DMS79 (cell line): ENCODE measurements at places on chromosomes 7 and 10.
A peak's percentile ranks its signal among the peaks of the same experiment; 100 is the strongest.

DNA sequence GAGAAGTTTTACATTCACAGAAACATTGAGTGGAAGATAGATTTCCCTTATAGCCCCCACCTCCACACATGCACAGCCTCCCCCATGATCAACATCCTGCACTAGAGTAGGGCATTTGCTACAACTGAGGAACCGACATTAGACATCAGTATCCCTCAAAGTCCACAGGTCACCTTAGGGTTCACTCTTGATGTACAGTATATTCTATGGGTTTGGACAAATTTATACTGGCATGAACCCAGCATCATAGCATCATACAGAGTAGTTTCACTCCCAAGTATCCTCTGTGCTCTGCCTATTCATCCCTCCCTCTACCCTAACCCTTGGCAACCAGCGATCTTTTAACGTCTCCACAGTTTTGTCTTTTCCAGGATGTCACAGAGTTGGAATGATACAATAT is 64.4 kb downstream of the VSTM4 start:
- no peak for DNase-seq

- DNase-seq: no peak
Measured at GRCh38 chr7:23662984-23663313, 17.1 kb upstream of the FAM221A start.

GRCh38 chr10:77513220-77513619 is 124.4 kb downstream of the KCNMA1 start:
- DNase-seq: no peak

GRCh38 chr10:106540645-106541044 is 623.9 kb downstream of the SORCS1 start:
- DNase-seq: no peak

DNA sequence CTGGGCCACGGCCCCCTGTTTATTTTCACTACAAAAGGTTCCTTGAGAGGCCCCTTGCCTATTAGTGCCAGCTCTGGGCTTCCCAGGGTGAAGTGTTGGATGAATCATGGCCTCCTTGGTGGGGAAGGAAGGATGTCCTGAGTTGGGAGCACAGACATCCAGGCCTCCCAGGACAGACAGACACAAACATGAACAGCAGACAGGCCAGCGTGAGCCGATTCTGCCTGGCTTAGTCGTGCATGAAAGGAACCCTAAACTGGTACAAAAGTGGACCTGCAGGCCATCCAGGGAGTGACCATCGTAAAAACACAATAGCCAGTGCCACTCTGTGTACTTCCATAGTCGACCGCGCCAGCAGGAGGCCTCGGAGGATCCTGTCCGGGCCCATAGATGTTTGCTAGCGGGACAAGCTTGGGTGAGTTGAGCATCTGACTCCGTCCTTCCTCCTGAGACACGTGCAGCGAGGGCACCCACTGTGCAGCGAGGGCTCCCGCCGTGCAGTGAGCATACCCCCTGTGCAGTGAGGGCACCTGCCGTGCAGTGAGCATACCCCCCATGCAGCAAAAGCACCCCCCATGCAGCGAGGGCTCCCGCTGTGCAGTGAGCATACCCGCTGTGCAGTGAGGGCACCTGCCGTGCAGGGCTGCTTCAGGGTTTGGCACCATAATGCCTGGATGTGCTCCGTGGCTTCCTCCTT is 51.3 kb upstream of the PRKAR1B start:
- DNase-seq: no peak

DNA sequence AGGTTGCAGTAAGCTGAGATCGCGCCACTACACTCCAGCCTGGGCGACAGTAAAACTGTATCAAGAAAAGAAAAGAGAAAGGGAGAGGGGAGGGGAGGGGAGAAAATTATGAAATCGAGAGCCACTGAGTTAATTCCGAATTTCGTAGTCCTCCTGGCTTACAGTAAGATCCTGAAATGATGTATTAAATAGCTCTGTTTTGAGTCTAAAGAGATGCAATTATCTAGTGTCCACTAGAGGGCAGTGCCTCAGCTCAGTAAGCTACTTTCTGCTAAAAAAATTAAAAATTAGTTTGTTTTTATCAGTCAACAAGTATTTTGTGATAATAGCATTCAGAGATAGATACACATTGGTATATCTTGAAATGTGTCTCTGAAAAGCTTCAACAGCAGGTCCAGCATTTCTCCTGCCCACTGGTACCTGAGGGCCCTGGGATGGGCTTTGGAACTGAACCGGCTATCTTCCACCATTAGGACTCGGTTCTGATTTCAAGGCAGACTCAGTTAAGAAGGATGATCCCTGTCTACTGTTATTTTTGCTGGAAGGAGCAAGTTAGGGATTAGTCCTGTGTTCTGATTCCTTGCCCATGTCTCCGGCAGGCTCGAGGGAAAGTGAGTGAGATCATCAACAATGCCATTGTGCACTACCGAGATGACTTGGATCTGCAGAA is 19.5 kb downstream of the TSPAN33 start:
- no peak for DNase-seq

GRCh38 chr7:157750291-157750690 is 413.5 kb downstream of the DNAJB6 start:
- no peak for DNase-seq

GRCh38 chr10:120455004-120455403 is 2.0 kb upstream of the PLPP4 start:
- no peak for DNase-seq

DNA sequence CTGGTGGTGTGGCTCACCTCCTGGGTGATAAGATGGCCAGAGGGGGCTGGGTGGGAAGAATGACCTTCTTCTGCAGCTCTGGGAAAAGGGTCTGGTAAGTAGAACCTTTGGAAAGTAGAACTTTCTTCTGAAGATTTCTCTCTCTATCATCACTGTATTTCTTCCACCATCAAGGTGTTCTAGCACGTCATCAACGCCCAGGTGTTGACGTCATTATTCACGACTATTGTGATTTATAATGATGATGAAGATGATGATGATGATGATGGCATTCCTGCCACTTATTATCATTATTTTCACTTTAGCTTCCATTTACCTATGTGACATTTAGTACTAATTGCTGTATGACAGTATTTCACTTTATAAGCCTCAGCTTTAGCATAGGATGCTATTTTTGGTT is 525.6 kb upstream of the ADARB2 start:
- no peak for DNase-seq

DNA sequence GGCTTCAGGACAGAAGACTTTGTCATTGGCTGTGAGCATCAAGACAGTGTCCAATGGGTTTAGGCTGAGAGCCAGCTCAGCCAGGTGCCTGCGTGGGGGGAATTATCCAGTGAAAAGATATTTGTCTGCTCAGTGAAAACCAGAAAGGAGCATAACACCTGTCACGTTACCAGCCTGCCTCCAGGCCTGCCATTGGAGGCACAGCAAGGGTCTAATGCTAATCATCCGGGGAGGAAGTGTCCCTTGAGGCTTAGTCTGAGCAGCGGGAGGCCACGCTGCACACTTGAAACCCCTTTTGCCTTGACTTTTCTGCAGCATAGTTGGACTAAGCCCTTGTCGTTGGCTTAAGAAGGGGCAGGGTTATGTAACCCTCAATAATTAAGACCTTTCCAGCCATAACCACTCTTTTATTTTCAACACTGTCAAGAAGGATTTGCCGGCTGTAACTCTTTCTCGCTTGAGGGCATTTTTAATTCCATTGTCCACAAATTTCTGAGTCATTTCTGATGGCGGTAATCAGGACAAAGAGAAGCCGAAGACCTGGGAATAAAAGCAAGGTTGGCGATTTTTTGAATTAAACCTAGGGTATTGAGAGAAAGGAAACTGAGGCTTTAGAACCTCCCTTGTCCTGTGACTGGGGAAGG is 639.6 kb upstream of the FOXK1 start:
- DNase-seq: peak; percentile 77

DNA sequence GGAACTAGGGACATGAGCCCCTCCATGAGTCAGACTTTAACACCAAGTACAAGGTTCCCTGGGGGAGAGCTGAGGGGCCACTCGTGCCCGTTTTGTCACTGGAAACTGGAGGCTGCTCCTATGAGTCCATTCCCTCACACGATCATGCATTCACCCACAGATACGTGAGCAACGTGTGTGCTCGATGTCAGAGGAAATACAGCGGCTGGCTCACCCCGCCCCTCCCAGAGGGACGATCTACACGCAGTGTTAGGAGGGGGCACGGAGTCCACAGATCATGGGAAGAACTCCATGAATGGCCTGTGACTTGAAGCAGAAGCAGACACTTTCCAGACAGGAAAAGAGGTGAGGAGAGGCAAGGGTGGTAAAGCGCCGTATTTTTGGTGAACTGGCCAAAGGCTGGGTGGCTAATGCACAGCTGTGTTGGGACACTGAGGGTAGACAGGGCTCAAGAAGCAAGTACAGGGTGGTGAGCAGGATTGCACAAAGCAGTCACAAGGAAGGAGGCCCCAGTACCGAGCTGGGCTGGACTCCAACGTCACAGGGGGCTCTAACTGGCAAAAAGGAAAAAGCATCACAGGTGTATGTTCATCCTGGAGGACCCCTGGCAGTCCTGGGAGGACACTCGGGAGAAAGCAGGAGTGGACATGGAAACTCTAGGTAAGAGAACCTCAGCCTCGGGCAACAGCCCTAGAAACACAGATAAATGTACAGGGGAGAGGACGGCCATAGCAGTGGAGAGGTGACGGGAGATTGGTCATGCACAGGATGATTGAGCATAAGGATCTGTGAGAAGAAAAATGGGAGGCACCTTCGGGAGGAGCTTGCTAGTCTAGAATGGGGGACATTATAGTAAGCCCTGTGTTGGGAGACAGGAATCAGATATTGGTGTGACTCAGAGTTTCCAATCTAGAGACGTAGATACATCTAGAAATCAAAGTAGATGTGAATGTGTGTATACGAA is 41.2 kb downstream of the TNS3 start:
- no peak for DNase-seq

DNA sequence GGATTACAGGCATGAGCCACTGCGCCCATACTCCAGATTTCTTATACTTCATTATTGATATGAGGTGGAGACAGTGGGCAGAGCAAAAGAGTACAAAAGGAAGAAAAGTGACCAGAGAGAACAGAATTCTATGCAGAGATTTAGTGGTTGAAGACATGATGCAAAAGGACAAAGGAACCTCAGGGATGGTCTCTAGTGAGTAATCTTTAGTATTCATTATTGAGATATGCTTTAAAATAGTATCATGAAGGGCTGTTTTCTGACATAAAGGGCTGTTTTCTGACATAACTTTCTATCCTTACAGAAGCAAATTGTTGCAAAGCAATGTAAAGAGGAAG is 81.2 kb upstream of the OIT3 start:
- DNase-seq: no peak

DNA sequence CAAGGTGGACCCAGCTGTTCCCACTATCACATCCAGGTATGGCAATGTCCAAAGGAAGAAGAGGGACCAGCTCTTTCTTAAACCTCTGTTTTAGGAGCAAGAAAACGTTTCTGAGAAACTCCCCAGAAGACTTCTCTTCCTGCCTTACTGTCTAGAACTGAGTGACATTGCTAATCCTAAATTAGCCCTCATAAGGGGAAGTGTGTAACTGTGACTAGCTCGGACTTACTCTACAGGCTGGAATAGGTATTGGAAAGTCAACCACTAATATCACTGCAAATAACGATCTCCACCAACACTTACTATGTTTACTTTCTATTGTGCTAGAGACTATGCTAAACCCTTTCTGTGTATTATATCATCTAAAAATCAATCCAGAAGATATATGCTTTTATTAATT is 49.9 kb upstream of the RELN start:
- DNase-seq: no peak

DNA sequence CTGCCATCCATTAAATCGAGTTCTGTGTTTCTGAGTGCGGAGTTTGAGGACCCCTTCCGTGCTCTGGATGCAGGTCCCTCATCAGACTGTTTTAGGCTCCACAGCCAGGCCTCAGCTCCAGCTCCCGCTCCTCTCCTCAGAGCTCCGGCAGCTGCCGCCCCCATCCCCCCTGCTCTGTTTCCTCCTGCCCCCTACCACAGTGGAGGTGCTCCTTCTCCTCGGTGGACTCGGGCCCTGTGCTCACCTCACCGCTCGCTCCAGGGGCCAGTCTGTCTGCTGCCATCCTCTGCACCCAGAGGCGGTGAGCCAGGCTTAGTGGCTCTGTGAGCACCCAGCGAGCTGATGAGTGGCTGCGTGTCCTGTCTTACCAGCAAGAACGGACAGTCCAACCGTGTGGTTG is 21.4 kb upstream of the PRKAR1B start:
- no peak for DNase-seq
